ENCODE measurements at places on chromosomes 4 and X. TPM values are rescaled to one million over a fixed set of nuclear protein-coding genes. Genes with fewer than 3 reads are reported as not detected.

ZNF674 gene
- total RNA-seq, result 6.9 TPM

STBD1 gene
- total RNA-seq, result 10.8 TPM

RPA4 gene
- total RNA-seq, result 1.2 TPM

HPGDS gene
- total RNA-seq, result not detected

DNA sequence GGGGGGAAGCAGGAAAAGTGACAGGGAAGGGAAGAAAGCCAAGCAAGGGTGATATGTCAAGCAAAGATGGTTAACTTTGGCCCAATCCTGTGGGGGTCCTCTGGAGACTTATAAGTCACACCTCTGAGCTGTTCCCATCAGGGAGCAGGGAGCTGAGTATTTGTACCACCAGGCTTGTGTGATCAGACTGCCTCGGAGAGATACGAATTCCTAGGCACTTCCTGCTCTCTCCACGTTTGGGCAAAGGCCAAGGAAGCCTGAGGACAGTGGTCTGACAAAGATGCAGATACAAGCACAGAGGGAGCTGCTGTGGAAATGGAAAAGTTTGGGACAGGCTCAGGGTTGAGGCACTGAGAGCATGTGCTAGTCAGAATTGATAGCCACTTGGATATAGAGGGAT is 10.4 kb upstream of the PPP3CA start:
- no peak for DNase-seq

ARSD gene
- 30.7 TPM for total RNA-seq

IL1RAPL1 gene
- total RNA-seq, result 0.26 TPM

- DNase-seq, result no peak
These were observed 331.1 kb downstream of the GPAT3 start for GRCh38 chr4:83866834-83867621.

DNA sequence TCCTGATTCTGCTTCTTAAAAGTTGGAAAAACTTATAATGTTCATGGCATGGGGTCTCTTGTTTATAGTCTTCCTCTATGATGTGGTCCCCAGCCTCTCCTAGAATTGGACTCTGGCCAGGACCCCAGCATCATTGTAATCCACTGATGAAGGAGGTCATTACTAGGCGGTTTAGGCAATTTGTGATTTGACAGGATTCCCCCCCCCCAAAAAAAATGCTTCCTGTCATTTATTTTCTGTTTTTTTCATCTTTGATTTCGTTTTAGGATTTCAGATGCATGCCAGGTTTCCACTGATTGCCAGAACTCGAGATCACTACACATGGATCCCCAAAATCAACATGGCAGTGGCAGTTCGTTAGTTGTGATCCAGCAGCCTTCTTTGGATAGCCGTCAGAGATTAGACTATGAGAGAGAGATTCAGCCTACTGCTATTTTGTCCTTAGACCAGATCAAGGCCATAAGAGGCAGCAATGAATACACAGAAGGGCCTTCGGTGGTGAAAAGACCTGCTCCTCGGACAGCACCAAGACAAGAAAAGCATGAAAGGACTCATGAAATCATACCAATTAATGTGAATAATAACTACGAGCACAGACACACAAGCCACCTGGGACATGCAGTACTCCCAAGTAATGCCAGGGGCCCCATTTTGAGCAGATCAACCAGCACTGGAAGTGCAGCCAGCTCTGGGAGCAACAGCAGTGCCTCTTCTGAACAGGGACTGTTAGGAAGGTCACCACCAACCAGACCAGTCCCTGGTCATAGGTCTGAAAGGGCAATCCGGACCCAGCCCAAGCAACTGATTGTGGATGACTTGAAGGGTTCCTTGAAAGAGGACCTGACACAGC is 4.9 kb downstream of the SPRY1 start:
- no peak for DNase-seq

DNA sequence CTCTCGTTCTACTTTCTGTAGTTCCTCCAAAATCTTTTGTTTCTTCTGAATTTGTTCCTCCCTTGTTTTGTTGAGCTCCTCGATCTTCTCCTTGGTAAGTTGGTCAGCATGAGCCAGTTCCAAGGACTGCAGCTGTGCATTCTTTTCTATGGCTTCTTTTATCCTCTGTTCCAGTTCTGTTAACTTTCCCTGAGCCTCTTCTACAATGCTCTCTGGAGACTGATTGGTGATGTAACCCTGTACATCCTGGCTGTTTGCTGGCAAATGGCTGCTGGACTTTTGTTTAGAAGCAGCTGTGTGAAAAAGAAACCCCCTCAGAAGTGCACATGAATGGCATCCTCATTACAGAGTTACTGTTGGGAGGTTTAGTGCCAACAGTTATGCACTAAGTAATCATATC is 70.5 kb upstream of the COX18 start:
- peak; percentile 11 for DNase-seq

GRCh38 chrX:77910108-77910840 is at the start of gene ATP7A:
ATP7A (plus strand) TSS chrX:77910693; CDS start chrX:77971642, 60,949 bp downstream.
- peak; percentile 89 for DNase-seq

- no peak for DNase-seq
These were observed 35.9 kb downstream of the C4orf50 start for GRCh38 chr4:5982156-5982973.

DNA sequence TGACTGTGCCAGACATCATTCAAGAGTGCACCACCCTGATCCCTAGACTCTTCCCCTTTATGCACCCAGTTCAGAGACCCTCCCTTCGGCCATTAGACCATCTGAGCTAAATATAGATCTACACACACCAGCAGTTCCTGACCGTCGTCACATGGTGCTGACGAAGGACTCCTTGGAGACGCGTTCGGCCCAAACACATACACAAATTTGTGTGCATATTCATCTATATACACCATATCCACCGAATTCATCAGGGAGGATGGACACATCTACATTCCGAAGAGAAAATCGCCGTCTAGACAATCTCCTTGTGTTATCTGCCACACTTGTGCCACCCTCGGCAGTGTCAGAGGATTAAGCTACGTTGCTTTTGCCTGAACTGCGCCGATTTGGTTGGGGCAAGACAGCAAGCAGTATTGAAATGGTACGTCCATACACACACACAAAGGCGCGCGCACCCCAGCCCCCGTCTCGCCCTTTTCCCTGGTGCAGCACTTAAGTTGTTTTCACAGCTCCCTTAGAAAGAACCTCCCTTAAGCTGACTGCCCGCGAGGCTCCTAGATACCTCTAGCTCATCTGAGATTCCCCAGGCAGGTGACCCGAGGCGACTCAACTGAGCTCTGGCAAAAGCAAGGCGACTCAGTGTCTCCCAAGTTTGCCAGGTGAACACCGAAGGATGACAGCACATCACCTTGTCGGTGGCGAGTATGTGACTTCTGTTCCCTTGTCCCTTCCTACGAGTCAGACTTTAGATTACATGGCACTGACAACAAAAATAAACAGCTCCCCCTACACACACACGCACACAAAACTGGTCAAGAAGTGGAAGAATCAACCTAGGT is 1.0 kb downstream of the RASGEF1B start:
- no peak for DNase-seq

MAGEC2 gene
- total RNA-seq, result 0.17 TPM

DNA sequence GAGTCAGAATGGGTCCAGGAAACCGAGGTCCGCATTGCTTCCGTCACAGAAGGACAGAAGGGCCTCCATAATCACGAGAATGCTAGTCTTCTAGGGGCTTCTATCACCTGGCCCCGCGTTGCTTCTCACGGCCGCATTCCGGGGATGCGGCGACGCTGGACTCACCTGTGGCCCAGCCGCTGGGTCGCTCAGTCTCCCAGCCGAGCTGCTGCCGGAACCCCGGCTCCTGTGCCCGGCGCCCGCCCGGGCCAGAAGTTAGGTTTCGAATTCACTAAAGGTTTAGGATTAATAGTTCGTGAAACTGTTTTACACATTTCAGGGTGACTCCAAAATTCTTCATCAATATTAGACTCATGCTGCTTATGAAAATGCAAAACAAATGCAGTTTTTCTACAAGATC is 31.7 kb upstream of the TMSB15A start:
- no peak for DNase-seq

HDAC8 gene
- total RNA-seq, result 25.9 TPM

PRIMPOL gene
- total RNA-seq, result 22.3 TPM

GRCh38 chrX:386768-387575 is at the start of gene PPP2R3B:
PPP2R3B (minus strand) TSS chrX:386907; CDS start chrX:386691, 216 bp downstream.
- peak; percentile 98 for DNase-seq

DNA sequence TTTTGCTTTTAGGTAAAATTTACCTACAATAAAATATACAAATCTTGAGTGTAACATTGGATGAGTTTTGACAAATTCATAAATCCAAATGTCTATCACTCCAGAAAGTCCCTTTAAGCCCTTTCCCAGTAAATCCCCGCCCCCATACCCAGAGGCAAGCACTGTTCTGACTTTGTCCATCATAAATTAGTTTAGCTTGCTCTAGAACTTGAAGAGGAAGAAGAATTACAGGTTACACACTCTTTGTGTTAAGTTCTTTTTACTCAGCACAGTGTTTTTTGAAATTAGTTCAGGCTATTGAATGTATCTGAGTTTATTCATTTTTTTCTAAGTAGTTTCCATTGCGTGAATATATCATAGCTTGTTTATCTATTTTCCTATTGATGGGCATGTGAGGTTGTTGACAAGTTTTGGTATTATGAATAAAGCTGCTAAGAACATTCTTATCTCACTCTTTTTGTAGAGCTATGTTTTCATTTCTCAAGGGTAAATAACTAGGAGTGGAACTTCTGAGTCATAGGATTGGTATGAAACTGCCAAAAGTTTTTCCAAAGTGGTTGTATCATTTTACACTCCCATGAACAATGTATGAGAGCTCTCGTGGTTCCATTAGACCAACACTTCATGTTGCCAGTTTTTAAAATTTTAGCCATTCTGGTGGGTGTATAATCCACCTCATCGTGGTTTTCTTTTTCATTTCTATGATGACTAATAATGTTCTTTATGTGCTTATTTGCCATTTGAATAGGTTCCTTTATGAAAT is 22.4 kb upstream of the HPSE start:
- peak; percentile 95 for DNase-seq

GRCh38 chr4:121697564-121697963 is 784 bp upstream of the ANXA5 start:
- no peak for DNase-seq

LIN54 gene
- 15.2 TPM for total RNA-seq

GRCh38 chr4:183256756-183257385 is 63.2 kb downstream of the CLDN22 start:
- DNase-seq, result peak; percentile 59

GRCh38 chr4:10066670-10067651 is 45.7 kb upstream of the SLC2A9 start:
- no peak for DNase-seq

GRCh38 chr4:186642530-186642929 is 81.1 kb downstream of the FAT1 start:
- DNase-seq, result no peak

DGKQ gene
- 13.2 TPM for total RNA-seq

GRCh38 chrX:66076801-66077200 is 36.9 kb upstream of the VSIG4 start:
- no peak for DNase-seq

GNRHR gene
- not detected for total RNA-seq

GRID2 gene
- total RNA-seq, result under 0.01 TPM

CSAG3 gene
- total RNA-seq, result not detected

SPACA5 gene
- total RNA-seq, result not detected

GRCh38 chr4:102625232-102625930 is 124.2 kb downstream of the NFKB1 start:
- peak; percentile 73 for DNase-seq

GAB1 gene
- 10.6 TPM for total RNA-seq

PPARGC1A gene
- 4.4 TPM for total RNA-seq

RTL9 gene
- total RNA-seq, result 0.17 TPM
